ENCODE measurements at places on chromosomes 7 and 10.

GRCh38 chr10:16909961-16910792 lies 93.0 kb upstream of the RSU1 start:
- peak; percentile 12 for DNase-seq

- no peak for DNase-seq
Observed at GRCh38 chr10:79331226-79331625, 16.0 kb upstream of the PPIF start.

GRCh38 chr7:30785786-30786185 lies 14.6 kb downstream of the MINDY4 start:
- no peak for DNase-seq

DNA sequence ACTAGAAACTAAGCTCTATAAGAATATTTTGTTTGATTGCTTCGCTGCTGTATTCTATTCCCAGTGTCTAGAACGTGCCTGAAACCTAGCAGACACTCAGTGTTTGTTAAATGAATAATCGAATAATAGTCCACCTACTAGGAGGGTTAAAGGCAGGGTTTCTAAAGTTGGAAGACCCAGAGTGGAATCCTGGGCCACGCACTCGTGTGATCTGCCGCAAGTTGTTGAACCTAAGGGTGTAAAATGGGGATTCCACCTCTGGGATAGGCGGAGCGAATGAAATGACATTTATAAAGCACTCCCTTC lies 702 bp upstream of the AGFG2 start:
- no peak for DNase-seq

DNA sequence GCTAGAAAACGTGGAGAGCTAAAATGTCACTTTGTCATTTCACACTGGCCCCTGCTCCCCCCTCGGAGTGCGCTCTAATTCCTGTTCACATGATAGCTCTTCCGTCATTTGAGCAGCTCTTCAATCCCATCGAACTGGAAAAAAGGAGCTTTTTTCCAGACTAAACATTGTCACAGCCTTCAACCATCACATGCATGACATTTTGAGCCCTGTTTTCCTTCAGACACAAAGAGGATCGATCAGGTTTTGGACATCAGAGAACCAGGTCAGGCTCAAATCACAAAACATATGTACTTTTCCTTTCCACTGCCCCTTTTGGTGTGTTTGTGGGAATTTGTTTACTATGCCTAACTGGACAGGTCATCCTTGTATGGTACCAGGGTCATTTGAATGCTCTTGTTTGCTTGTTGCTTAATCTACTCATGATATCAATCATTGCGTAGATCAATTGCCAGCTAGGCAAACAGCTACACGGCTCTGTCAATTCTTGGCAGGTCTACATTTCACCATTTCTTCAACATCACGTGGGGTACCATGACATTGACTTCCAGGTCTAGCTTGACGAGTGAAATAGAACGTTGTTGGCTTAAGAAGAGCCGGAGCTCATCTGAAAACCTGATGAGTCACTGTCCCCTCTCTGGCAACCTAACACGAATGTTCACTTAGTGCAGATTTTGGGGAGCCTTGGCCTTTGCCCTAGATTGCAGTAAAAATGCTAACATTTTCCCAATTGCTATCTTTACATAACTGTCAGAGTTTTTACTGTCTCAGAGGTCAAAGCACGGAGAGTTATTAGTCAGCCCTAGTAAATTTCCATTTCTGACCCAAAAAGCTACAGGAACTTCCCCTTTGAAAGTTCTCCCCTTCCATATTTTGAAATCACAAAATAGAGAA lies 87.3 kb downstream of the LYZL2 start:
- DNase-seq = no peak

GRCh38 chr10:111973826-111974225 lies 209.7 kb downstream of the GPAM start:
- DNase-seq = no peak

- DNase-seq = no peak
Observed at GRCh38 chr10:5978230-5978489, 817 bp upstream of the IL15RA start.

DNA sequence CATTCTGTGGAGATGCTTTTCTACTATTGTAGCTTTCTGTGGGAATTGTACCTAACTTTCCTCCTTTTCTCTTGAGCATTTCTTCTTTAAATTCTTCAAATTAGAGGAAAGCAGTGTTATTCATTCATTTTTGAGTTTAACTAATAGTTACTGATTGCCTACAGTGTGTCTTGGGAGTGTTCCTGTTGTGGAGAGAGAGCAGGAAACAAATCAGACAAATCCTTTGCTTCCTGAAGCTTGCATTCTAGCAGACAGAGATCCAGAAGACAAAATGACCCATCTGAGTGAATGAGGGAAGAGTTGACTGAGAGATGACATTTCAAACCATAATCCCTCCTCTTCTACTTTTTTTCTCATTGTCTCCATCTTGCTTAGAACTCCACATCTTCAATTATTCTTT lies 170.4 kb downstream of the SUGCT start:
- no peak for DNase-seq

- no peak for DNase-seq
Observed at GRCh38 chr7:4226524-4226882, 455.6 kb upstream of the FOXK1 start.

- DNase-seq = no peak
Observed at GRCh38 chr10:118392761-118393160, 50.6 kb upstream of the FAM204A start.

- peak; percentile 98 for DNase-seq
Observed at GRCh38 chr10:103231047-103231551, 14.6 kb upstream of the RPEL1 start.

- DNase-seq = no peak
Observed at GRCh38 chr10:80855348-80855971, 317.8 kb downstream of the SH2D4B start.

- no peak for DNase-seq
Observed at GRCh38 chr7:74039337-74039736, 11.4 kb downstream of the ELN start.

GRCh38 chr7:122762071-122762470 lies 59.3 kb upstream of the RNF148 start:
- DNase-seq = no peak

- no peak for DNase-seq
Observed at GRCh38 chr7:100363098-100363497, 5.2 kb downstream of the PILRB start.

DNA sequence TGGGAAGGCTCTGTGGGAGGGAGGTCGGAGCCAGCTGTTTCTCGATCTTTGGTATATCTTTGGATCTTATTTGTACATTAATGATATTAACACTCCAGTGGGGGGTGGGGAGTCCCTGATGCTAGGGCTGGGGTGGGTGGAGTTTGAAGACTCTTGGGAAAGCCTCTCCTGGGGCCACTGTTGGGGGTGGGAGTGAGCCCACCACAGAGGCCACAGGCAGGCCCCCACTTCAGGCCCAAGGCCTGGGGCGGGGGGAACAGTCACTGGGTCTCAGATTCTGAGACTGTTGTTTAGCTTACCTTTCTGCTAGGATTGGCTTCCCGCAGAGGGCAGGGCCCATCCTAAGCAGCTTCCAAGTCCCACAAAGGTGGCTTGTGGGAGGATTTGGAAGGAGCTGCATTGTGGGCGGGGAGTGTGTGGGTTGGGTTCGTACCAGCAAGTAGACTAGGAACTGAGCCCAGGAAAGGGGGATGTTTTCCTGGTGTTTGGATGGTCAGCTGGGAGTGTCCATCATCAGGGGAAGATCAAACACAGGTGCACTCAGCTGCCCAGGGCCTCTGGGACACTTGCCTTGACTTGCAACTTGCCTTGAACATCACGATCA lies 11.9 kb downstream of the YKT6 start:
- no peak for DNase-seq

GRCh38 chr10:76921383-76922010 lies 716.1 kb downstream of the KCNMA1 start:
- no peak for DNase-seq

GRCh38 chr10:17836942-17837341 lies 27.8 kb downstream of the MRC1 start:
- DNase-seq = peak; percentile 88

GRCh38 chr10:70186571-70186970 lies 16.3 kb upstream of the SAR1A start:
- DNase-seq = peak; percentile 55

DNA sequence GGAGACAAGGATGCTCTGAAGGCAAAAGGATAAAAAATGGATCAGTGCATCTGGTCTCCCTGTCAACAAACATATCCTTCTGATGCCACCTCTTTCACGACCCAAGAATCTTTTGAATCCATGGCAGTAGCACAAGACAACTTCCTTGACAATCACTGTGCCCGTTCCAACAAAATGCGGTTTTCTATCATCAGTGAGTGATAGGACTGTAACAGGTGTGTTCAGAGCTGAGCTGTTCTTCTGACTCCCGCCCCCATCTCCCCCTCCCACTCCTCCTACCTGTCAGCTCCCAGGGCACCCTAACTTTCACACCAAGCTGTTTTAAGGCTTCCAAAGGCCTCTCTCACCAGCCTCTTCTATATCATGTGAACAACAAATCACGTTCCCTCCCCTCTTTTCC lies 74.8 kb downstream of the PARD3 start:
- no peak for DNase-seq

DNA sequence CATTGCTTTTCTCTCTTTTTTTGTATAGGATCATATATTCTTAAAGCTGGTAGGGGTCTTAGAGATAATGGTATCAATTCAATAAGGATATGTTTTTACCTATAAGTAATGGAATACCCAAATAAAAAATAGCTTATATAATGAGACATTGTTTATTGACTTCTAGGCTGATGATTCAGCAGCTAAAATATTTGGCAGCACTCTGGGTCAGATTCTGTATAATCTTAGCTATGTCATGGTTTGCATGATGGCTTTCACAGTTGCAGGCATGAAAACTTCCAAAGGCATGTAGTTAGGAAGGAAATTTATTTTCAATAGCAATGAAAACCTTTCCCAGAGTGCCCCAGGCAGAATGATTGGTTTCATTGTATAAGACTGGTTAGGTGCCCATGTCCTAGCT lies 32.1 kb upstream of the A1CF start:
- DNase-seq = peak; percentile 80

DNA sequence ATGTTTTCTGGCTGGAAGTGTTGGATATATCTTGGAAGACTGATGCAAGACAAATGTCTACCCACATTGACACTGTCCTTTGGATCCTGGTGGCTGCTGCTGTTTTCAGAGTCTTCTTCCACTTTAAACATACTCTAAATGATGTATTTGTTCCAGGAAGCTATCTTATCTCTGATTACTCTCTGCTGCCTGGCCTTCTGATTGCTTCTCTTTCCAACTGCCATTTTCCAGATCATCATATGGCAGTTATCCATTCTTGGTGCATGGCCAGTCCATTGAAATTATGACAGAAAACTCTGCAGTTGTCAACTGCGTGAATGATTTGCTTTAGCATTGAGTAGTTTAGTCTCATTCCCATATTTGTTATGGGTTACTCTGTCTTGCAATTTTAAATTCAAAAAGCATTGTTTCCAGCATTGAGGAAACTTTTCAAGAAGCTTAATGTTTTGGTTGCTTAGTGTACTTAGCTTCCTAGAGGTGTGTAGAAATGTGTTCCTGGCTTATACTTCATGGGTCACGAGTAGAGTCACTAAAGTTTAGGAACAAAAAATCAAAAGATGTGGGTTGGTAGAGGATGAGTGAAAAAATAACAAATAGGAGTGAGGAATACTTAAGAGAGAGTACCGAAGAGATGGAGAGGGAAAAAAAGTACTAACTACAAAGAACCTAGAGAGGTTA lies 268.3 kb upstream of the MTPN start:
- no peak for DNase-seq

Measured in fibroblast of the aortic adventitia (primary cell).